ENCODE measurements at places on chromosomes 4 and X.
A peak's percentile ranks its signal among the peaks of the same experiment; 100 is the strongest.

DNA sequence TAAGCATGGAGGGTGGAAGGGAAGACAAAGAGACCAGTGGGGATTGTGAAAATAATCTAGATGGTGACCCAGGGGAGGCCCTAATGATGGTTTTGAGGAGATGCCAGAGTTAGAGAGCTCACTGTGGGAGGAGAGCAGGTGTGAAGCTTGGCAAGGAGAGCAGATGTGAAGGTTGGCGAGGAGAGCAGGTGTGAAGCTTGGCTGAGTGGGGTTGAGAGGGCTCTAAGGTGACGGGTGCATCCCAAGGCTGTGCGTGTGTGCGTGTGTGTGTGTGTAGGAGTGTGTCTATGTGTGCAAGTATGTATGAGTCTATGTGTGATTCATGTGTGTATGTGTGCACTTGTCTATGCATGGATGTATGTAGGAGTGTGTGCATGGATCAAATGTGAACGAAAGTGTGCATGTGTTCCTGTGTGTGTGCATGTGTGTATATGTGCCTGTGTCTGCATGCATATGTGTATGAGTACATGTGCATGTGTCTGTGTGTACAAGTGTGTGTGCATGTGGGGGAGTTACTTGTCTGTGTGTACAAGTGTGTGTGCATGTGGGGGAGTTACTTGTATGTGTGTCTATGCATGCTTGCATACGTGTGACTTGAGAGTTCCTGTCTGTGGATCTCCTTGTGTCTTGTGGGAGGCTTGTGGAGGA is 72.0 kb downstream of the EVC start:
- DNase-seq, result no peak

- DNase-seq, result no peak
These were observed 1.3 kb downstream of the YTHDC1 start for GRCh38 chr4:68348577-68348976.

GRCh38 chrX:49754233-49754857 is 58.6 kb upstream of the PAGE1 start:
- DNase-seq, result peak; percentile 13

DNA sequence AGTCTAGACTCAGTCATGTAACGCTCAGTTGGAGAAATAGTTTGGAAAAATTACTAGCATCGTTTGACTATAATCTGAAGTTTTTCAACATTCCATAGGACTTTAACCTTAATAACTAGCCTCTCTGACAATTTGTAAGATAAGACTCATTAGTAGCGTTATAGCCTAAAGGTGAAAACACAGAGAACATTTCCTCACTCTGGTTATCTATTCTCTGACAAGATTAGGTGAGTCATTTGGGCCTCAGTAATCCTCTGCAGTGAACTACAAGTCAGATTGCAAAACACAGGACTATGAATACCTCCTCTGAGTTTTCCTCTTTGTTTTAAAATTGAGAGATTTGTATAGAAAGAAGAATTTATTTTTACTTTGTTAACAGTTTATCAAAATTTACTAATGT is 31.8 kb upstream of the PDLIM5 start:
- no peak for DNase-seq

All from left ventricle myocardium inferior (tissue), 1 donor.